Mucosa of gallbladder (tissue), 1 donor: ENCODE measurements at places on chromosomes 1 and 21. TPM values are rescaled to one million over a fixed set of nuclear protein-coding genes. Genes with fewer than 3 reads are reported as not detected.

The S100B gene
- total RNA-seq = 7.5 TPM

The NPR1 gene
- 8.8 TPM for total RNA-seq

GRCh38 chr1:23695667-23696066 lies 4.1 kb downstream of the RPL11 start:
- no peak for DNase-seq

The SIPA1L2 gene
- total RNA-seq = 20.6 TPM

- DNase-seq = peak; percentile 72
Measured at GRCh38 chr21:38804789-38805327, 871 bp upstream of the ETS2 start.

DNA sequence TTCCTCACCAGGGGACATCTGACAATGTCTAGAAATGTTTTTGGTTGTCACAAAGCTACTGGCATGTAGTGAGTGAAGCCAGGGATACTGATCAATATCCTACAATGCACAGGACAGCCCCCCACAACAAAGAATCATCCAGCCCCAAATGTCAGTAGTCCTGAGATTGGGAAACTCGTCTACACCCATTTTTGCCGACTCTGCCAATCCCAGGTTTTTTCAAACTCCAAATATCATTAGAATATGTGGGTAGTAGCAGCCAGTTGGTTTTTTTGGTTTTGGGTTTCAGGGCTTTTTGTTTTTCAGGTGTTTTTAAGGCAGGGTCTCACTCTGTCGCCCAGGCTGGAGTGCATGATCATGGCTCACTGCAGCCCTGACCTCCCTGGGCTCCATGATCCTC lies 5.9 kb downstream of the SPATA46 start:
- no peak for DNase-seq
